A172 (cell line): ENCODE measurements at places on chromosomes 3 and 15. TPM values are rescaled to one million over a fixed set of nuclear protein-coding genes. Genes with fewer than 3 reads are reported as not detected.

The RAB8B gene
- 18.2 and 20.5 TPM in 2 replicates for total RNA-seq

The TM6SF1 gene
- total RNA-seq = 0.14 TPM in 1 of 2 replicates, not detected in the other

The DCUN1D1 gene
- 48.2 and 61.0 TPM in 2 replicates for total RNA-seq

The SH3GL3 gene
- 0.74 TPM in 1 of 2 replicates, not detected in the other for total RNA-seq

DNA sequence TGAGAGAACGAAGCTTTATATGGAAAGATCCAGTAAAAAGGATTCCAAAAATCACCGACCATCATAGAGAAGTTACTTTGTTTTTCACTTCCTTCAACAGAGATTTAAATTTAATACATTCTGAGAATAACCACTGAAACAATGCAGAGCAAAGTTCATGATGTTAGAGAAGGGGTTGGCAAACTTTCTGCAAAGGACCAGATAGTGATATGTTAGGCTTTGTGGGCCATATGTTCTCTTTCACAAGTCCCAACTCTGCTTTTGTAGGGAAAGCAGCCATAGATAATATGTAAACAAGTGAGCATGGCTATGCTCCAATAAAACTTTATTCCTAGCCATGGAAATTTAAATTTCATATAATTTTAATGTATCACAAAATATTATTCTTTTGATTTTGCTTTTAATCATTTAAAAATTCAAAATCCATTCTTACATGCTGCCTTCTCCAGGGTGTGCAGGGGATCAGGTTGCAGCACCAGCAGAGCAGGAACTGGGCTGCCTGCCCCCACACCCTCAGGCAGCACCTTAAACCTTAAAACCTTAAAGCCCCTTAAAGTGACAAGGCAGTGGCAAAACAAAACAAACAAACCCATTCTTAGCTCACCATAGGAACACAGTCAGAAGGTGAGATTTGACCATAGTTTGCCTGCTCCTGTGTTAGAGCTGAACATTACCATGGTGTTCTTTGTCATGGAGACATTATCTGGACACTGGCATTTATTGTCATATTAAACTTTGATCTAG lies 16.9 kb upstream of the IGSF10 start:
- no peak for DNase-seq

DNA sequence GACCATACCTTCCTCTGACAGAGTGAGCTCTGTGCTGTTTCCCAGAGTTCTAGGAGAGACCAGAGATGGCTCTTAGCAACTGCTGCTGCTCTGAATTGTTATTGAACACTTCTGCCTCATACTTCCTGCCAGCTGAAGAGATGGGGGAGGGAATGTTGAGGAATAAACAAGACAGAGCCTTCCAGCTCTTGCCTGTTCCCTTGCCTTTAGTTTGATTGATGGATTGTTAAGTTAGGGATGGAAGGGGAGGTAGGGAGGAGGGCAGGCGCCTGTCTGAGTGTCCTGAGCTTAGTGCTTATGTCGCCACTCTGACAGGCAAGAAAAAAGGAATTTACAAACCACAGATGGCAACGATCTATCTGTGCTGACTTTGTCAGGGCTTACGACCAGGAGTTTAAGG lies 42.8 kb downstream of the ZNF609 start:
- DNase-seq = no peak

GRCh38 chr15:86073281-86073680 lies 6.4 kb upstream of the AGBL1 start:
- DNase-seq = no peak

- peak; percentile 58 for DNase-seq
Observed at GRCh38 chr3:128969993-128970739, 23.7 kb downstream of the CFAP92 start.

DNA sequence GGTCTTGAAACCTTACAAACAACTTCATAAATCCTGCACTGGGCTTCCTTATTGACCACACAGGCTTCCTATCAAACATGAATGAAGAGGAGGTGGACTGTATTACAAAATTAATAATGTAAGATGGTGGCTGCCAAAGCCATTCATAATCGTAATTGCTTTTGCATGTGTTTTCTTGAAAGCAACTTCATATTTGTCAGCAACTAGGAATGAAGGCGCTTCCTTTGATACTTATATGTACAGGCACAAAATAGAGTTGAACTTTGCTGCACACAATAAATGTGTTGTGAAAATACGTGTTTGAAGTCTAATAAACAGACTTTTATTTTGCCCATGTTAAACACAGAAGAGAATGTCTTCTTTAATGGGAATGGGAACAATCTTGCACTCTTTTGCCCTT lies 72.1 kb upstream of the OXTR start:
- DNase-seq = no peak

DNA sequence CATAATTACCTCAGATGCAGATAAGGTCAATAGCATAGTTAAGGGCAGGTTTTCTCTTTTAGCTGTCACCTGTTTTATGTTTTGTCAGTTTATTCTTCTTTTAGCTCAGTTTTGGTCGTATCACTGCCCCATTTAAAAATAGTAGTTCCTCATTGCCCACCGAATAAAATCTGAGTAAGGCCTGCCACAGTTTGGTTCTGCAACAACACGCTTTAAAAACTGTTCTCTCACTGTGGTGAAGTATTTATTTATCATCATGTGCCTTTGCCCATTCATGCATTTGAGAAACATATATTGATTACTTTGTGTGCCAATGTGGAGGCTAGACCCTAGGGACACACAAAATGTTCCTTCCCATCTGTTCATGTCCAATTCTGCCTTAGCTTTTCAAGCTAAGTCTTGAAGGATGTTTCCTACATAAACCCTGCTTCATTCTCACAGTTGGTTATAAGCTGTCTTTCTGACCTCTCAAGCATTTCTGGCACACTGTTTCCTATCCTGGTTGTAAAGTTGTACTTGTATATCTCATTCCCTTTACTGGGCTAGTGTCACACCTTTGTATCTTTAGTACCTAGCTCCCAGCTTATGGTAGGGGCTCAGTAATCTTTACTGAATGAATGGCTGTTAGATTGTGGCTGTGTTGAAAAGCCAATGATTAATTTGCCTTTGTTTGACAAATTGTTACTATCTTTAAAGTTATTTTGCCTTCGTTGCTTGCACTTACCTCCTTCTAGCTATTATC lies 23.9 kb downstream of the AKAP13 start:
- DNase-seq = no peak

GRCh38 chr15:47503876-47504275 lies 213.4 kb upstream of the SEMA6D start:
- no peak for DNase-seq

DNA sequence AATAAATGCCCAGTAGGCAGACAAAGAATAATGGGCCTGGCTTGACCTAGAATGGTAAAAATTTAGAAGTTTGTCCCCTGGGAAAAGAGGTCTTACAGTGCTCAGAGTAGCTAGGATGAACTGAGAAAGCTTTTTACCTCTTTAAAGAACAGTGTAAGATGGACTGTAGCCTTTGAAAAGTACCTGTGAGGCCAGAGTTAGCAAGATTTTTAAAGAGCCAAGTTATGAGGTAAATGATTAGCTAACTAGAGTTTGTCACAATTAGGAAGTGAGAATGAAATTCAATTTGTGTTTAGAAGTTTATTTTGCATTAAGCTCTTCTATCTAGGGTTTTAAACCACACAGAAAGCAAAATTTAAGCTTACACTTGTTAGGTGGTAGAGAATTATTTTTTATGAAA lies 480.9 kb downstream of the ZIC1 start:
- DNase-seq = no peak

DNA sequence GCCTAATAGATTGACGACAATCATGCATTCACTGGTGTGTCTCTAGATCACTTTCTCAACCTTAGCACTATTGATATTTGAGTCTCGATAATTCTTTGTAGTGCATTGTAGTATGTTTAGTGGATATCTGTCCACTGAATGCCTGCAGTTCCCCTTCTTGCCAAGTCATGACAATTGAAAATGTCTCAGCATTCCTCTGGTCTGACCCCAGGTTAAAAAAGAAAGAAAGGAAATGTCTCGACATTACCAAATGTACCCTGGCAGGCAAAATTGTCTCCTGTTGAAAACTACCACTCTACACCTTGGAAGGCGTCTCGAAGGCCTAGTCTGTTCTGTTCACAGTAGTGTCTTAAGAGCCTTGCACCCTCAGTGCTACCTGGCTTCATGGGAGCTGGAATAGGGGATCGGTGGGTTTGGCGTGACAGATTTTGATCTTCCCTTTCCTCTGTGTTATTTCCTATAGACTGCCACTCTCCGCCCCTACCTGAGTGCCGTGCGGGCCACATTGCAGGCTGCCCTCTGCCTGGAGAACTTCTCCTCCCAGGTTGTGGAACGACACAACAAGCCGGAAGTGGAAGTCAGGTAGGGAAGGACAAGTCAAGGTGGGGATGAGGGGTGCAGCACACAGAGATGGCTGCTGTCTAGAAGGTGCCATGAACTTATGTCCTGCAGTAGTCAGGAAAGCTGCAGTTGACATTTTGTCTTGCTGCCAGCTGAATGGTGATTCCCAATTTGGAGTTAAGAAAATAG lies 4.5 kb downstream of the ARPC4 start:
- no peak for DNase-seq

DNA sequence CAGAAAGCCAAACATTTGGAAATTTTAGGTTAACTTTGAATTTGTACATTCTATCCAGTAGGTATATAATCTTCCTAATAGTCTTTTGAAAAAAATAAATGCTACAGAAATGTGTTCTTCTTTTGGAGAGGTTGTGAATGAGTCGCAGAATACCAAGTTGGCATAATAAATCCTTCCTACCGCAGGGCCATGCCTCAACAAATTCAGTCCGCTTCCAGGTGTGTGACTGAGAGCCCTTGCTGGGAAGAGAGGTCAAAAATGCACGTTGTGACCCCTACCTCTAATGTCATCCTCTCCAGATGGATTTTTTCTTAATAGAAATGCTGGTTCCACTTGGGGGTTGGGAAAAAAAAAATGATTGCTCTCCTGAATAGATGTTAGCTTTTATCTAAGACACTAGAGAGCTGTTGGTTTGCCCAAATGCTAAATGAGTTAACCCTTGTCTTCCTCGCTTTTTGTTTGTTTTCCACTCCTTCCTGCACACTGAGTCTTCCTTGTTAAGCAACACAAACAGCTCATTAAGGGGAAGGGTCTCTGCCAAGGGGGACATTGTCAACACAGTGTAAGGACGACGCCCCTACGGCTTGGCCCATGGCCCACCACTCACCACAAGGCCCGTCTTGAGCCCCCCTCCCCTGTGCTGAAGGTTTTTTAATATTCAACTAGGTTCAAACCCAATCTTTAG lies 33.9 kb downstream of the RLBP1 start:
- DNase-seq = no peak

GRCh38 chr3:170602556-170602955 lies 16.7 kb upstream of the SLC7A14 start:
- DNase-seq = no peak

DNA sequence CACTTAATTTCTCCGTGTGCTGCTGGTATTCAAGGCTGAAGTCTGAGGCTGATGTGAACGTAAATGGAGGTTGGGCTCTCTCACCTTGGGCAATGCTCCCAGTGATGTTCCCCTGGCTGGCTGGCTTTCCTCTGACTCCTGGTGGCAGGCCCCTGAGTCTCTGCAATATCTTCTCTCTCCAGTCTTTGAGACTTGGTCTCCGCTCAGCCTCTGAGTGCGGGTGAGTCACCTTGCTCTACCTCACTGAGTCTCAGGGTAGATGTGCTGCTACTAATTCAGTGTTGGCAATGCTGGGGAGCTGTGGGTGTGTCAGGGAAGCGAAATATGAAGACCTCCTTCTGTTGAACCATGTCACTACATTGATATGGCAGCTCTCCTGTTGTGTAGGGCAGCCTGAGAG lies 31.3 kb upstream of the TRIM59 start:
- no peak for DNase-seq

DNA sequence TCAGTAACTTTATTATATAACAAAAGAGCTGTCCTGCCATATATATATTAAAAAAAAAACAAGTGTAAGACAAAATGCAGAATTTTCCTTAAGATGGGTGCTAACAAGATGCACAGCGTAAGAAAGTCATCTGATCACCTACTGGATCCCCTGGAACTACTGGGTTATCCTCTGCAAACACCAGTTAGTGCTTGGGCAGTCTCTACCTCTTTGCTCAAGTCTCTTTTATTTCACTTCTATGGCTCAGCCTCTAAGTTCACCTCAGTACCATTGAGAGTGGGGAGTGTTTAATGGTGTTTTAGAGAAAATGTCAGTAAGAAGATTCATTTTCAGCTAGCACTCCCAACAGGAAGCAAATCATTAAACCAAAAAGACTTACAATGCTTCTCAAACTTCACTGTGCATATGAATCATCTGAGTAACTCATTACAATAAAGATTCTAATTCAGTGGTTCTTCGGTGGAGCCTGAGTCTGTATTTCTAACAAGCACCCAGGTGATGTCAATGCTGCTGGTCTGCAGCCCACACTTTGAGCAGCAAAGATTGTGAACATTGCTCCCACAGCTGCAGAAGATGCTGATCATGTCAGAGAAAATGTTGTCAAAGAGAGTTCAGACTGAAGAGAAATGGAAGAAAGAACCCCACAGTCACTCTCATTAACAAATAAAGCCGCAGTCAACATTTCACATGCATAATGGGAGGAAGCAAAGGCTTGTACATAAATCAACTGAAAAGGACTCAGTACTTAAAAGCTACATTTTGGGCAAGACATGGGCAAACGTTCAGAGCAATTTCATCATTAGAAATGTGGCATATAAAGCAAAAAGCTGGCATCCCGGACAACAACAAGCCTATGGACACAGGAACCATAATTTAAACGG lies 227.1 kb upstream of the ATP11B start:
- no peak for DNase-seq

GRCh38 chr3:38616658-38617057 lies 32.8 kb downstream of the SCN5A start:
- DNase-seq = no peak

DNA sequence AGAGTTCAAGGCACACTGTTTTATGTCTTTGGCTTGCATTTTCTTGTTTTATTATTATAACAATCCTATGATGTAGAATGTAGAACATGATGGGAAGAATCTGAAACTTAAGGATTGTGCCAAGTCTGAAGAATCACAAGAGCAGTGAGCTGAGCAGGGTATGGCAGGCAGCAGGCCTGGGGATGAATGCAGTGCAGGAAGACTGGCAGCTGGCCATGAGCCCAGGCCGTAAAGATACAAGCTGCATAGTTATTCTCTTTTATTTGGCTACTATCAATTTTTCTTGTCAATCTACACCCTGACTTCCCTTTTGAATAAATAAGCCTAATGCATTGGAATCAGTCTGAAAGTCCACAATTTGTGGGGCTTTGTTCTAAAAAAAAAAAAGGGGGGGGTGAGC lies 89.6 kb upstream of the ARPP21 start:
- no peak for DNase-seq
